ENCODE measurements at places on chromosomes 4 and X. TPM values are rescaled to one million over a fixed set of nuclear protein-coding genes. Genes with fewer than 3 reads are reported as not detected.

GRCh38 chr4:5746829-5747737 is 36.1 kb downstream of the EVC start:
- no peak for DNase-seq

GRCh38 chr4:76272073-76272472 is 20.6 kb downstream of the FAM47E start:
- DNase-seq = no peak

DNA sequence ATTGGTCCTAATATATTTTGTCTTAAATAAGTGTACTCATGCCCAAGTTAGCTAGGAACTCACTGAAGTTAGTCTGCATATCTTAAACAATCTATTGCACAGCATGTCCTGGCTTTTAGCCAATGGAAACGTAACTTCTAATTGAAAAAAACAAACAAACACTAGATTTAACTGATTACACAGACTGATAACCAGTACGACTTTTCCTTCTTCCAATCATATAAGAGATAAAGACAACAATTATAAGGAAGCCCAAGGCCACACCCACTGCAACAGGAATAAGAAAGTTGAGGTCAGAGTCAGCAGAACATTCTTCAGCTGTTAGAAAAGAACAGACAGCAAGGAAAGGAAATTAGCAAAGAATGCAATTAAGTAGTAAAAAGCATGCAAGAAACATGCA is 40.8 kb downstream of the LAMP2 start:
- no peak for DNase-seq

DNA sequence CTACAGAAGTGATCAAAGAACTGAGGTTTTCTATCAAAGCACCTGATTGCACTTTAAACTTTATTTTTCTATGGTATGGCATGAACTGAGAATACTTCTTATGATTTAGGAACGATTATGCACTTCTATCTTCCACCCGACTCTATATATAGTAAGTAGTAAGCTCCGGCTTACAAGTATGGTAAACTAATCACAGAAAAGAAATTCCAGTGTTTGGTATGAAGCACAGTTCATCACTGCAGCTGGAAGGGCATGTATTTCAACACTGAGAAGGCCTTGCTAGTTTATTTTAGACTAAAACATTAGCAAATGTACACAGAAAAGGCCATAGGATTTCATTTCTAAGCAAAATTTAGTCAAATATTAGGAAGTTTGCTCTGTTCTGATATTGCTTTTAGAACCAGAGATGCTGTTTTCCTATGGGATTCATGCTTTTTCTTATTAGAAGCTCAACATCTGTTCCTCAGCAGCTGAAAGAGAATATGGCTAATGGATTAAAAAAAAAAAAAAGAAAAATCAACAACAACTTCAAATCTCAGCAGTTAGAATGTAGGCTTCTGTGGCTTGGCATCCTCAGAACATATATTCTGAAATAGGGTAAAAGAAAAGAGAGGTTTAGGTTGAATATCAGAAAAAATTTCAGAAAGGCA is 273.5 kb downstream of the C4orf33 start:
- no peak for DNase-seq

Gene ADAM29
- not detected for total RNA-seq

Gene GPAT3
- total RNA-seq = not detected

Gene PF4V1
- total RNA-seq = not detected

- no peak for DNase-seq
These were observed 495.0 kb upstream of the SLIT2 start for GRCh38 chr4:19756661-19757060.

DNA sequence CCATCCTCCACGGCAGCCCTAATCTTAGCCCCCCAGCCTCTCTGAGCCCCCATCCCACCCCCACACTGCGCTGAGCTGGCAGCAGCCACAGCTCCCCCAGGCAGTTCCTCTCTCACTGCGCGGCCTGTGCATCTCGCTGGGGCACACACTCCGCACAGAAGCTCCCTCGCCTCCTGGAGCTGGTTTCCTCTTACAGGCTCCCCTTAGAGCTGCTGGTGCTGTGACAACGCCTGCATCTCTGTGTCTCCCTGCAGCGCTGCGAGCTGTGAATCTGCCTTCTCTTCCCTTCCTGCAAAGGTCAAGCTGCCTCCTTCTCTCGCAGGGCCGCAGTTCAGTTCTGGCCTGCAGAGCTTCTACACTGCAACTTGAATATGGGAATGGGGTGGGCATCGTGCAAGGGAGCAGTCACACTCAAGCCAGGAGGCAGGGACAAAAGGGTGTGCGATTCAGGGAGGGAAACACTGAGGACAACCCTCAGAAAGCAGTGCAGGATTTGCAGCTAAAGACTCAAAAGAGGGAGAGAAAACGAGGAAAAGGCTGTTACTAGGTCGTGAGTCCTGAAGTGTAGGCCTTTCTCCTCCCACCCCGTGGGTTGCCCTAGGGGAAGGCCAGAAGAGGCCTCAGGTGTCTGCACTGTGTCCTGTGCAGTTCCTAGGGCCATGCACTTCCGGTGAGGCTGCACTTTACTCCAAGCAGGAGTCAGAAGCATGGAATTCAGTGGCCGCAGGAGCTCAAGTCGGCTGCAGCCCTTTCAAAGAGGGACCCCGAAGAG is 87.0 kb downstream of the BCOR start:
- peak; percentile 58 for DNase-seq

DNA sequence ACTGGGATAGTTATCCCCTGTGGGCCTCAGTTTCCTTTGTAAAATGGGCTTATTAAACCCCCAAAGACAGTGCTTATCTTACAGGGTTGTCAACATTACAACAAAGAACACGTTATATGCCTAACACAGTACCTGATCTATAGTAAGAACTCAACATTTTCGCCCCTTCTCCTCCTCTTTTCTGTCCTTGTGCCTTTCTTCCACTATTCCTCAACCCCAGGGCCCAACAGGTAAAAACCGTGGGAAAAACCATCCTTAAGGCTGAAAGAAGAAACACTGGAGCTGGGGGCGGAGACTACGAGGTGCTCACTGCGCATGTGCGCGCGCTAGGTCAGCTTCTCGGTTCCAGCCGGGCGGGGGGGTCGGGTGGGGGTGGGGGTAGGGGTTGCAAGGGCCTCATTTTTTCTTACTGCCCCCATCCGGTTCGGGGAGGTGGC is 426 bp upstream of the XIAP start:
- DNase-seq = no peak

- no peak for DNase-seq
These were observed 61.3 kb downstream of the AR start for GRCh38 chrX:67604979-67605703.

Gene SAGE1
- total RNA-seq = not detected

Gene MAGEA2B
- total RNA-seq = not detected

Gene SPANXA1
- total RNA-seq = not detected

DNA sequence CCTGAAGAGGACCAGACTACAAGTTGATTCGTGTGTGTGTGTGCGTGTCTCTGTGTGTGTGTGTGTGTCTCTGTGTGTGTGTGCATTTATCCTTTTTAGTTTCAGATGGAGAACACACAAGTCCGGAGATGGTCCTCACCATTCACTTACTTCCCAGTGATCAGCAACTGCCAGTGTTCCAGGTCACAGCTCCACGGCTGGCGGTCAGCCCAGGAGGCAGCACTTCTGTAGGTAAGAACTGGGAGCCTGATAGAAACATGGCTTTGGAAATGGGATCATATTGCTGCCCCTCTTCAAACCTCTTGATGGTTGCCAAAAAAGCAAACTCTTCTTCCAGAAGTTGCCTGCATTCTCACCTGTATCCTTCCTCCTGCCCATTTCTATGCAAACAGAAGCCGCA is 122.6 kb upstream of the ANXA3 start:
- DNase-seq = no peak

- no peak for DNase-seq
These were observed 995.5 kb downstream of the RAB28 start for GRCh38 chr4:12488672-12489071.

Gene GJB1
- not detected for total RNA-seq

DNA sequence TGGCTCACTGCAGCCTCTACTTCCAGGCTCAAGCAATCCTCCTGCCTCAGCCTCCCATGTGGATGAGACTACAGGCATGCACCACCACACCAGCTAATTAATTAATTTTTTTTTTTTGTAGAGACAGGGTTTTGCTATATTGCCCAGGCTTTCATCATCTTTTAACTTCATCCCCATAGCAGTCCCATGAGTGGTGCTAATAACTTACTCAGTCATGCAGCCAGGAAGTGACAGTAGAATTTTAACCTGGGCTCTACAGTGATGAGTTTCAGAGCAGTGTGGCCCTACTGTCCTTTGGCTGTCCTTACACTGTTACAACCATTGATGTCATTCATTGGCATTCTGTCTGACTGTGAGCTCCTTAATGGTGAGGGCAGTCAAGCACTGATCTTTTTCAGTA is 3.9 kb upstream of the OCIAD2 start:
- DNase-seq = no peak

Gene PQBP1
- 26.9 TPM for total RNA-seq

GRCh38 chr4:77734928-77735327 is 84.2 kb downstream of the CNOT6L start:
- DNase-seq = no peak

GRCh38 chr4:52358883-52359321 is 300.2 kb downstream of the USP46 start:
- DNase-seq = no peak

Gene ADRA2C
- 12.9 TPM for total RNA-seq

GRCh38 chr4:161791796-161792556 is 371.8 kb downstream of the FSTL5 start:
- no peak for DNase-seq

DNA sequence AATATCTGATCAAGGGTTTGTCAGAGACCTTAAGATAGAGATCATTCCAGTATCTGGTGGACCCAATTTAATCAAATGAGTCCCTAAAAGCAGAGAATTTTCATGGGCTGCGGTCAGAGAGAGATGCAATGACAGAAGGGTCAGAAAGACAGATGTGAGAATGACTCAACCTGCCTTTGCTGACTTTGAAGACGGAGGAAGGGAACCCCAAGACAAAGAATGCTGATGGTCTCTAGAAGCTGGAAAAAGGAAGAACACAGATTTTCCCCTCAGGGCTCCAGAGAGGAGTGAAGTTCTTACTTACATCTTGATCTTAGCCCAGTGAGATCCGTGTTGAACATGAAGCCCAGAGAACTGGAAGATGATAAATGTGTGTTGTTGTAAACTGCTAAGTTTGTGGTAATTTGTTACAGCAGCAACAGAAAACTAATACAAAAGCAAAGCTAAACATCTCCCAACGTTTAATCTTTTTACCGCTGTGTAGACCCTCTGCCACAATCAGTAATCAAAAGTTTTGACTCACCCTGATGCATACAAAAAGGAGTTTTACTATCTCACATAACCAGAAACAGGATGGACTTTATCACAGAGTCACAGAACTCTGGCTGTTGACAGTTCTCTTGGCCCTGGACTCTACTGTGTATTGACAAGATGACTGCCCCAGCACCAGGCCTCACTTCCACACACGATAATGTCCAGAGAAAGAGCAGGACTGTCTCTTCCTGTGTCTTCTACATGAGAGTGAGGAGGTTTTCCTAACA is 70.2 kb upstream of the MAGEB2 start:
- DNase-seq = no peak

Gene IQCM
- total RNA-seq = 0.26 TPM

Gene PPA2
- 237 TPM for total RNA-seq

Gene CT45A3
- not detected for total RNA-seq

DNA sequence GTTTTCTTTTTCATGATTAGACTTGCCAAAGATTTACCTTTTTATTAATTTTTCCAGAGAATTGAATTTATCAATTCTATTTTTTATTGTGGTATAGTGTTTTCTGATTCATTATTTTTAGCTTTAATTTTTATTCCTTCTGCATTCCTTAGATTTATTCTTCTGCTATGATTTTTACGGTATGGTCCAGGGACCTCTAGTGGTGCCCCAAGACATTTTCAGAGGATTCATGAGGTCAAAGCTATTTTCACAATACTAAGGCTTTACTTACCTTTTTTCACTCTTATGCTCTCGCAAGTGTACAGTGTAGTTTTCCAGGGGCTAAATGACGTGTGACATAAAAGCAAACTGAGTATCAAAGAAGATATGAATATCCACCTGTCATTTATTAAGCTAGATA is 8.0 kb downstream of the RADX start:
- DNase-seq = no peak

Gene MCF2
- 0.09 TPM for total RNA-seq

Gene CHRNA9
- 2.5 TPM for total RNA-seq

Measured in neural progenitor cell (in vitro differentiated cells).